ENCODE measurements at places on chromosomes 16 and 17. TPM values are rescaled to one million over a fixed set of nuclear protein-coding genes. Genes with fewer than 3 reads are reported as not detected.

The LRRC59 gene
- total RNA-seq = 297 TPM

The DERL2 gene
- total RNA-seq = 40.7 TPM

The PYY gene
- not detected for total RNA-seq

The GSDMA gene
- not detected for total RNA-seq

The COX6A2 gene
- not detected for total RNA-seq

The CPNE7 gene
- total RNA-seq = 27.7 TPM

The KCNG4 gene
- total RNA-seq = not detected

The ITFG1 gene
- 68.2 TPM for total RNA-seq

The ENPP7 gene
- total RNA-seq = not detected

The GP2 gene
- total RNA-seq = not detected

The MT1E gene
- 132 TPM for total RNA-seq

The SLC22A31 gene
- total RNA-seq = 0.25 TPM

The GAST gene
- total RNA-seq = not detected

The ACSM2A gene
- not detected for total RNA-seq

The SRRM2 gene
- 55.3 TPM for total RNA-seq

The MRM1 gene
- total RNA-seq = 6.5 TPM

The DHRS7C gene
- total RNA-seq = not detected

The KRT36 gene
- total RNA-seq = 0.12 TPM

The CD79B gene
- 0.12 TPM for total RNA-seq

The TBC1D3 gene
- total RNA-seq = not detected

The GLIS2 gene
- total RNA-seq = 3.6 TPM

The TNK1 gene
- total RNA-seq = under 0.01 TPM

The TPSAB1 gene
- not detected for total RNA-seq

The CX3CL1 gene
- not detected for total RNA-seq

The CMIP gene
- total RNA-seq = 5.5 TPM

The LDAF1 gene
- total RNA-seq = 107 TPM

The ITGAD gene
- total RNA-seq = not detected

The NEURL4 gene
- total RNA-seq = 24.0 TPM

The SPN gene
- total RNA-seq = not detected

The SAMD14 gene
- total RNA-seq = 1.8 TPM

The CCNF gene
- 13.7 TPM for total RNA-seq
